Activated CD8-positive, alpha-beta memory T cell treated with anti-CD3 and anti-CD28 coated beads, Interleukin-2, amount 50 U/mL, for 4 hours (primary cell): ENCODE measurements at places on chromosomes 3 and 15.

GRCh38 chr3:105798381-105798934 is 70.4 kb downstream of the CBLB start:
- no peak for DNase-seq

DNA sequence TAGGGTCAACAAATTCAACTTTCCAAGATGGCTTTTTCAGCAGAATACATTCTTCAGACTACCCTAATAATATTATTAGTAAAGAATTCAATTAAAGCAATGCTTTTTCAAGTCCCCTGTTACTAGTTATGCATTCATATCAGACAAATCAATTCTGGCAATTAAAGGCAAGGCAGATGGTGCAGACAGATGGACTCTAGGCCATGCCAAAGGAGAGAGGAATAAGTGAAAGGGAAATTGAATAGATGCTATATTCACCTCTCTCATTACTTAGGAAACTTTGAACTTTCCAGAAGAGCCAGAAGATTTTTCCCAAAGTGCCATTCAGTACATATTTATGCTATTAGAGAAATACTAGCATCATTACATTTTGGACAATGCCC is 487.7 kb upstream of the RASGRP1 start:
- no peak for DNase-seq

- DNase-seq, result no peak
These were observed 20.1 kb downstream of the SLC15A2 start for GRCh38 chr3:121914081-121914998.

- DNase-seq, result no peak
These were observed 2.9 kb upstream of the MKRN2 start for GRCh38 chr3:12553921-12554391.

DNA sequence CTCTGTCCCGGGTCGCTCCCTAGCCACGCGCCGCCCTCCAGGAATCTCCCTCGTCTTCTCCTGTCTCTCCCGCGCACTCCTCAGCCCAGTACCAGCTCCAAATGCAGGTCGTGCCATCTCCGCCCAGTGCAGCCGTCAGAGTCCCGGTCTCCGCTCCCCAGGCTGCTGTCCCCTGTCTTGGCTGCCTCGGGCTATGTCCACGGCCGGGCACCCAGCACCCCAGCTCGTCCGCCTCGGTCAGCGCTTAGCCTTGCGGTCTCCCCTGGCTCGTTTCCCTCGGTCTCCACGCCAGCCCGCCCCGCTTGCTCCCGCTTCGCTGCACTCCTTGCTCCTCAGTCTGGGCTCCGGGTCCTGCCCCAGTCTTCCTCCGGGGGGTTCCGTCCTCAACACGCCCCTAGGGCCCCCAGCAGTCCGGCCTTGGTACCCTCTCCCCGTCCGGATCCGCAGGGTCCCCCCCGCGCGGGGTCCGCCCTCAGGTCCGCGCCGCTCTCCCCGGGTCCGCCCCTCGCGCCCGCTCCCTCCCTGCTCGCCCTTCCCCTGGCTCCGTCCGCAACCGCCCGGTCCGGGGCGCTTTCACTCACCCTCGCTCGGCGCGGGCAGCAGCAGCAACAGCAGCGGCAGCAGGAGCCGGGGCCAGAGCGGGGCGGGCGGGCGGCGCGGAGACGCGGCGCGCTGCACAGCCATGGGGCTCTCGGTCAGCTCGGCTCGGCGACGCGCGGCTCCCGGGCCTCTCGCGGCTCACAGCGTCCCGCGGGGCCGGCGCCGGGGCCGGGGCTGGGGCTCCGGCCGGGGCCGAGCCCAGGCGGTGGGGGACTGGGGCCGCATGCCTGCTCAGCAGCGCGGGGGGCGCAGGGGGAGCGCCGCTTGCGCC is 462 bp downstream of the IGDCC3 start:
- no peak for DNase-seq

DNA sequence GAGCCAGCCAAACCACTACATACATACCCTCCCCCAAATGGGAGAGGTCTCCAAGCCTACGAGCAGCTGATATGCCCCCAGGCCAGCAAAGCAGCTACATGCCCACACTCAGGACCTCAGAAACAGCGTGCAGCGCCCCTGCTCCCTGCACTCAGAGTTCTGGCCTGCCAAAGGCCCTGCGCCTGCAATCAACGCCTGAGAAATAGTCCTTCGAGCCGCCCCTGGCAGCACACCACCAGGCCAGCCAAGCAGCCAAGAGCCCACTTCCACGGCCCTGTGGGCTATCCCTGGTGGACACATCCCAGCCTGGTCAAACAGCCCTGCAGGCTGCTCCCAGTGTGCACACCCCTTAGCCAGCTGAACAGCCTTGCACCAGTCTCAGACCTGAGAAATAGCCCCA is 139.1 kb downstream of the DMXL2 start:
- DNase-seq, result no peak

GRCh38 chr3:106331636-106332035 is 462.8 kb upstream of the CBLB start:
- DNase-seq, result no peak

DNA sequence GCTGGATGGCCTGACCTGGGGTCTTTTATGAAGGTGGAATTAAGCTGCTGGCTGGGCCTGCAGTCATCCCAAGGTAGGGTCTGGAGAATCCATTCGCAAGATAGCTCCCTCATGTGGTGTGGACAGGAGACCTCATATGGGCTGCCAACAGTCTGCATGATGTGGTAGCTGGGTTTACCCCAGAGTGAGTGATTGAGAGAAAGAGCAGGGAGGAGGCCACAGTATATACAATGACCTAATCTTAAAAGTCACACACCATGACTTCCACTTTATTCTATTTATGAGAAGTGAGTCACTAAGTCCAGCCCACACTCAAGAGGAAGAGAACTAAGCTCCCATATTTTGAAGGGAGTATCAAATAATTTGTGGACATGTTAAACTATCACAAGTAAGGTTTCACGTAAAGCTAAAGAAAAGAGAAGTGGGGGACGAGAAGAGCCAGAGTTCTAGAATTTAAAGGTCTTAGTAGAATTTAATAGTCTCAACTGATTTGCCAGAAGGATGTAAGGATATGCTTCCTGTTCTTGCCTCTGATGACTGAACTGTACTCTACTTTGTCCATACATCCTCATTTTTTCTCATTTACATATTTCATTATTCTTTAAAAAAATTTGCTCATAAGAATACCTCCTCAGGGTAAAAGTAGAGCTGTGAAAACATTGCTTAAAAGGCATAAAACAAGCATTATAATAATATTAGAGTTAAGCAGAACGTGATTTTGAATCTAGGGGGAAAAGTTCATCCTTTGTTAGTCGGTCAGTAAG is 184.4 kb downstream of the PEX5L start:
- no peak for DNase-seq

DNA sequence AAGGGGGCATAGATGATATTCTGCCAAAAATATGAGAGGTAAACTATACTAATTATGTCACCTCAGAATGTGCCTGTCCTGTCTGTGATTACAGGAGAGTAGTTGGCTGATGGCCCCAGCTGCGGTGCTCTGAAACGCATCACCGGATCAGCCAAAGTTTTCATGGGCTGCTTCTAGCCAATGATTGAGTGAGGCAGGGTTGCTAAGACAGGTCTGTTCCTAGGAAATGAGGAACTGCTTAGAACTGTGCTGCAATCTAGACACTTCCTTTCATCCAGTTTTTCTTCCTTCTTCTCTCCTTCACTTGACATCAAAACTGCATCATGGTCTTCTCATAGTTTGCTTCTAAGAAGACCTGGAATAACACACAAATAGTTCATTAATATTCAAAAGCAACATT is 124.0 kb downstream of the KCNH8 start:
- DNase-seq, result no peak

- DNase-seq, result no peak
These were observed 103.0 kb downstream of the ETFA start for GRCh38 chr15:76208084-76208785.

DNA sequence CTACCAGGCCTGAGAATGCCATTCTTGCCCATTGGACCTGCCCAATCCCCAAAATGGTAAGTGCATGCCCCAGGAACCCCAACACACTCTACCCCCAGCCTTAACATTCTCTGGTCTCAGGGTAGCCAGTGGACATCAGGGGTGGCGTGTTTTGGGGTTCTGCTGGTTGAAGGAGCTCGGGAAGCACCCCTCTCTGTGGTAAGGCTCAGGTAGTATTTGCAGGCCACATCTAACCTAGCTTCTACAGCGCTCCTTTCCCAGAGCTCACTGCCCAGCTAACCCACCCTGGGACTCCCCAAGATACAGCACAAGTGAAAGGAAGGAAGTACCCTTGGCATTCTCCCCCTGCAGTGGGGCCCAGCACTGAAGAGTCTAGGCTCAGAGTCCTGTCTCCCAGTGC is 19.8 kb downstream of the NMNAT3 start:
- no peak for DNase-seq

GRCh38 chr3:23435318-23435717 is 232.2 kb downstream of the UBE2E2 start:
- no peak for DNase-seq

GRCh38 chr3:120572027-120572426 is 24.1 kb upstream of the NDUFB4 start:
- DNase-seq, result no peak

DNA sequence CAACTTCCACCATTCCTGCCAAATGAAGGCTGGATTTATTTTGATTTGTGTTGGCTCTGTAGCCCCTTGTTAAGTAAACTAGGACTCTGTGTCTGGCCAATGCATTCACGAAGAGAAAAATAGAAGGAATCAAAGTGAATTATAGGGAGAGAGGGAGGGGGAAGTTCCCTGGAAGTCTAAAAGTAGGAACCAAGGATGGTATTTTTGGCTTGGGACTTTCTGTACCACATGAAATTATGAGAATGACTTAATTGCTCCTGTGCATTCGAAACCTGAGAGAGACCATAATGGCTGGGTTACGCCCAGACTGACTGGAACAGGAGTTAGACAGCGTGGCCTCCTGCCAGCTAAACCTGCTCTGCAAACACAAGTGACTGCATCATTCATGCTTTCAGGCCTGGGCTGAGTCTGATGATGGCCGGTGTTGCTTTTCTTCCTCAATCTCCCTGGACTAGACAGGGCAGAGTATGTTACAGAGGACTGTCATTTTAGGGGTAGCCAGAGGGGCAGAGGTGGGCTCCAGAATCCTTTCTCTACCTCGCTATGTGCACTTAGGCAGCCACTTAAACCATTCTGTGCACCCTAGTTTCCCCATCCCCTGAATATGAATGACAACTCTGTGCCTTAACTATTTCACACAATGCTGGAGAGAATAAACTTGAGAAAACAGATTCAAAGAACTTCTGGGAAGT is 58.9 kb downstream of the MYO1E start:
- no peak for DNase-seq

DNA sequence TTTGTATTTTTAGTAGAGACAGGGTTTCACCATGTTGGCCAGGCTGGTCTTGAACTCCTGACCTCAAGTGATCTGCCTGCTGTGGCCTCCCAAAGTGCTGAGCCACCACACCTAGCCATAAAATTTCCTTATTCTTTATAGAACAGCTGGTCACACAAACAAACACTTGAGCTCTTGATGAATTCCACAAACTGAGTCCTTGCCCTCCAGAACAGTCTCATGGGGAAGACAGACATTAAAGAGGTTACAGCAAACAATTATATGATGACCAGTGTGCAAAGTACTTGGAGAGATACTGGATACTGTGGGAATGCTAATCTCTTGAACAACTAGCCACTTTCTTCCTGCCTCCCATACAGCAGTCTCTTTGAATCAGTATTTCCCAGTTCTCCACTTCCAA is 7.5 kb upstream of the ATP11B start:
- no peak for DNase-seq

- no peak for DNase-seq
These were observed 217.0 kb downstream of the SATB1 start for GRCh38 chr3:18208091-18208490.

- no peak for DNase-seq
These were observed 81.4 kb downstream of the IL12A start for GRCh38 chr3:160069986-160070385.

DNA sequence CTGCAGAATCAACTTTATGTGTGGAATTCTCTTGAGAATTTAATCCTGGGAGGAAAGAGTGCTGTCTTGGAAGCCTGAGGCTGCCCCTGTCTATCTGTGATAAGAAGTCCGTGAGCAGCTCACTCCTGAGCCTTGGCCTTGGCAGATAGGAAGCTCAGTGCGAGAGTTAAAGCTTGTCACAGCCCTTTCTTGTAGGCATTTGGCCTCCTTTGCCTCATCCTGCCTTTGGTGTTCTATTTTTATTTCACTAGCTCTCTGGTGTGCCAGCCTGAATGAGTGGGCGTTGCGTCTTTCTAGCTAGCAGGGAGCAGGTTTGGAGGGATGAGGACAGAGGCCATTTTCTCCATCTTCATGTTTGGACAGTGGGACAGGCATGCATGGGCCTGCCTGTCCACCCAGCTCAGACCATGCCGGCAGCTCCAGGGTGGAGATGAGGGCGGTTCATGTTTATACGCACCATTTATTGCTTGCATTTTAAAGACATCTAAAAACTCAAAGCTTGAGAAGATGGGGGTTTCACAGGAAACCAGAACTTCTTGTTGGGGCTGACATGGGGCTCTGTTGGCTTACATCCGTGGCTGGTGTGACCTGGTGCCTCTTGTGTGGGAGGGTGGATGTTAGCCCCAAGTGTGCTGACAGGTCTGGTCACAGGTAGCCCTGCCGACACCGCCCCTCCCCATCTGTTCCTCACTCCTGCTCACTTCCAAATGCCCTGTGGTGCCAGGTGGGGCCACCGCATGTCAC is 29.8 kb downstream of the IRAK2 start:
- DNase-seq, result peak; percentile 48

GRCh38 chr15:77036537-77037387 is 34.1 kb downstream of the TSPAN3 start:
- DNase-seq, result peak; percentile 12

- DNase-seq, result no peak
These were observed 6.1 kb upstream of the CMTM6 start for GRCh38 chr3:32508711-32509110.

GRCh38 chr3:88231207-88231606 is 81.4 kb downstream of the C3orf38 start:
- no peak for DNase-seq

DNA sequence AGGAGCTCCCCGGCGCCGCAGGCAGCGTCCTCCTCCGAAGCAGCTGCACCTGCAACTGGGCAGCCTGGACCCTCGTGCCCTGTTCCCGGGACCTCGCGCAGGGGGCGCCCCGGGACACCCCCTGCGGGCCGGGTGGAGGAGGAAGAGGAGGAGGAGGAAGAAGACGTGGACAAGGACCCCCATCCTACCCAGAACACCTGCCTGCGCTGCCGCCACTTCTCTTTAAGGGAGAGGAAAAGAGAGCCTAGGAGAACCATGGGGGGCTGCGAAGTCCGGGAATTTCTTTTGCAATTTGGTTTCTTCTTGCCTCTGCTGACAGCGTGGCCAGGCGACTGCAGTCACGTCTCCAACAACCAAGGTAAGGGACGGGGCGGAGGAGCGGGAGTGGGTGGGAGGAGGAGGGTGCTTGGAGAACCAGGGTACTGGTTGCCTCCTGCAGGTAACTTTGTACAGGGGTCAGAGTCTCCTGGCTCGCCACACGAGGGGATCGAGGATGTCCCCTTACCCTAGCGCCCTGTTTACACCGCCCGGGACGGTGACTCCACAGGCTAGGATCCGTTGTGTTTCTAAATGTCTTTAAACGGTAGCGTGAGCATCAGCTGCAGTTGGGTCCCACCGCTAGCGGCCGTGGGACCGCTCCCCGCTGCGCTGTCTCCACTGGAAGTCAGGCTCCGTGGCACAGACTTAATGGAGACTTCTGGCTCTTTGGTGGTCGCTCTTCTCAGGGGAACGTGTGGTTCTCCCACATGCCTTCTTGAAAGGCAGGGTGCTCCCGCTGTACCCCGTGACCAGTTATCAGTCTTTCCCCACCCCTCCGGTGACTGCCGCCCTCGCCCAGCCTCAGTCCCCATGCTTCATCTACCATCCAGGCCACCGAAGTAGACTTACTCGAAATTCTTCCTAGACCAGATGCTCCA is 515 bp downstream of the EPHA6 start:
- no peak for DNase-seq

GRCh38 chr3:196772897-196773296 is 33.2 kb downstream of the PAK2 start:
- DNase-seq, result no peak
